ENCODE measurements at places on chromosomes 5 and 9.
A peak's percentile ranks its signal among the peaks of the same experiment; 100 is the strongest.

GRCh38 chr5:159244163-159244562, 18.9 kb upstream of the UBLCP1 start:
- DNase-seq, result no peak

DNA sequence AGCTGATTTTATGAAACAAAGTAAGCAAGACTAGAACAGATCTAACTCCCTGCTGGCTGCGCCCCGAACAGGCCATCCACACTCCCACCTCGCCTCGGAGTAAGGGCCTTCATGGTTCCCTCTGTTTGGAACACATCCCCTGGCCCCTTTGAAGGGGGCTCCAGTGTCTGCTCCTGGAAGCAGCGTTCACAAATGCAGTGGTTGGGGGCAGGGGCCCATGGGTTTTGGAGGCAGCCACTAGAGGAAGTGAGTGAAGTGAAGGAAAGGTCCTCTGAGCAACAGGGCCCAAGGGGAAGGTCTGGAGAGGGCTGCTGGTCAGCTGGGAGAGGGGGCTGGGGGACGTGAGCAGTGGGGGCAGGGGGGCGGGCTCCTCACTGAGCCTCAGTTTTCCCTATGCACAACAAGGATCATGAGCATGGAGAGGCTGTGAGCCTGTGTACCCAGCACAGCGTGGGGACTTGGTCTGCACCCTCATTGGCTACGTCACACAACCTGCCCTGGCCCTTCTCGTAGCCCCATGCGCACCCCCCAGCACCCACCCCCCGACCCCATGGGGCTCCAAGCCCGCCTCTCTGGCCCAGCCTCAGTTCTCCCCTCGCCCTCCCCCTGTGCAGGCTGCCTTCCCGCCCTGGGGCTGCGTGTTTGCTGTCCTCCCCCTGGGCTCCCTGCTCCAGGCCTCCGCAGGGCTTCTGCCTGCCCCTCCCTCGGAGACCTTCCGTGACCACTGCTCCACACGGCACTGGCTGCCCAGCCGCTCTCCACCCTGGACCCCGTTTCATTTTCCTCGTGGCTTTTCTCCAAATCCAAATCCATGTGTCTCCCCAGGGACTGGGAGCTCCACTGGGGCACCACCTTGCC, 39.5 kb downstream of the RASGEF1C start:
- no peak for DNase-seq

GRCh38 chr5:10615693-10616092, 51.8 kb downstream of the ANKRD33B start:
- DNase-seq, result no peak

- no peak for DNase-seq
Measured at GRCh38 chr9:127179633-127180441, 57.4 kb upstream of the ANGPTL2 start.

- no peak for DNase-seq
Measured at GRCh38 chr5:110070836-110071235, 381.1 kb downstream of the MAN2A1 start.

DNA sequence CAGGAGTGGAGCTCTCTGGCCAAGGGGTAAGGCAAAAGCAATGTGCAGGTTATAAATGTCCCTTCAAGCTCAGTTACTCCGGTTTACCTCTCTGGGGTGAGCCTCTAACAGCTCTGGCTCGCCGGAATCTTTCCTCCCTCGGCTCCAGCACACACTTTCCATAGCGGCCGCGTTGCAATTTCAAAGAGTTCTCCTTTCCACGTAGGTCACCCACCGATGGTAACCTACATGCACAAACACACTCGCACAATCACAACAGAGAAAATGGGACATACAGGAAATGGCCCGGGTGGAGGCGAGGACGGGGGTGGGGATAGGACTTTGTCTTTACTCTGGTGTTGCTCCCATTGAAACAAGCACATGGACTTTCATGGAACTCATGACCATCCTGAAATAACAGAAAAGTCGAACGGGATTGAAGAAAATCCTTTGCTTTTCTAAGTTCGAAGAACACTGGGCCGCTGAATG, 1.2 kb downstream of the LHFPL2 start:
- DNase-seq, result peak; percentile 49

DNA sequence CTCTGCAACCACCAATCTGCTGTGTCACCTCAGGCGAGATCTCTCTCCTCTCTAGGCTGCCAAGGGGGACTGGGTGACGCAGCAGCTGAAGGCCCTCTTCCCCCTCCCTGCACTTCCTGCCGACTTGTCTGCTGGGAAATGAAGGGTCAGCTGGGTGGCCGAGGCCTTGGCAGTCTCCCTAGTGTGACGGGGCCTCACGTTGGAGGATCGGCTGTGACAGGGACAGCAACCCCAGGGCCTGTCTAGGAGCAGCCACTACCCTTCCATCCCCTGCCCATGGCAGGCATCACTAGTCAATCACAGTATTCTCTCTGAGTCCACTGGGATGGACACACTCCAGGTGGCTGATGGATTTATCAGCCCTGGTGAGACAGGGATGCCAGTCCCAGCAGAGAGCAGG, 107.3 kb upstream of the SARDH start:
- peak; percentile 64 for DNase-seq

- DNase-seq, result peak; percentile 67
Measured at GRCh38 chr9:35679766-35680330, 6.1 kb downstream of the CA9 start.

DNA sequence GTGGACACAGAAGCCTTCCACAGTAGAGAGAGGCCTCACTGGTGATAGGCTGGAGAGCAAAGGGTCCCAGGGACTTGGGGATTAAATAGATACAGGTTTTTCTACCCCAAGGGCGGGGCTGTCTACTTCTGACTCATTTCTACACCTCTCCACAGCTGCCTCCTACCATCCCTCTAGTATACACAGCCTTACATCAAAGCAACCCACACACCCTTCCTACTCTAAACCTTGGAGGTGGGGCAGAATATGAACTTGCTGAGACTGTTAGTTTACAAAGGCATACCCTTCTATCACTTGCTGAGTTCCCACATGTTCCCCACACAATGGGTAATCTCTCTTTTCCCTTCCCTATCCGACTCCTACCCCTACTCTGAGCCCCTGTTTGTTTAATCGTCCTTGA, 19.9 kb upstream of the PCA3 start:
- DNase-seq, result no peak

- DNase-seq, result no peak
Measured at GRCh38 chr5:171442287-171443042, 23.0 kb downstream of the FGF18 start.

DNA sequence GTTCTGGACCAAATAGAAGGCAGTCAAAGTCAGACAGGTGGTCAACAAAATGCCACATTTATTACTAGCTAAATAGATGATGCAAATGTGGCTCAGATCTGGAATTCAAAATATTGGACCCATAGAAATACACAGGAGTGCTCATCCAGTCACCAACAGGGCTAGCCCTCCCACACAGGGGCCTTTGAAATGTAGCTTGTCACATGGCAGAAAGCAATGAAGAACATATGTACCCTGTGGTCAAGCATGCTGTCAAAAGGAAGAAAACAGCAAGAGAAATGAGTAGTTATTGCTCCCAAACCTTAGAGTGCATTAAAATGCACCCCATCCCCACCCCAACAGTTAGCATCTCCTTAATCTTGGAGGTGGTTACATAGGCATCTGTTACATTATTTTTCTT, 20.9 kb upstream of the CCDC112 start:
- no peak for DNase-seq

GRCh38 chr5:179333796-179334761, 11.2 kb downstream of the ADAMTS2 start:
- no peak for DNase-seq

DNA sequence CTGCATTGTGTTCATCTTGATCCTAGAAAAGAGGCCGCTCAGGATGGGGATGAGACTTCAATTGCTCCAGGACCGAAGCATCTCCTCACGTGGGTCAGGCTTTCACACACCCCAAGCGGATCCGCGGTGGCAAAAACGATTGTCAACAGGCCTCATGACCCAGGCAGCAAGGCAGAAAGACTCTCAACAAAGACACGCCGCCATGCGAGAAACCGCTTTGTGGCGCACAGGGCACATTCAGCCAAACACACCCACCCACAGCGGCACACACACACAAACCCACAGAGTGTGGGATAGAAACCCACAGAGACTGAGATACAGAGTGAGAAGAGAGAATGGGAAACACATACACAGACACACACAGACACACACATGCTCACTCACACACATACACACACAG, 483.4 kb downstream of the SPATA31A7 start:
- no peak for DNase-seq

DNA sequence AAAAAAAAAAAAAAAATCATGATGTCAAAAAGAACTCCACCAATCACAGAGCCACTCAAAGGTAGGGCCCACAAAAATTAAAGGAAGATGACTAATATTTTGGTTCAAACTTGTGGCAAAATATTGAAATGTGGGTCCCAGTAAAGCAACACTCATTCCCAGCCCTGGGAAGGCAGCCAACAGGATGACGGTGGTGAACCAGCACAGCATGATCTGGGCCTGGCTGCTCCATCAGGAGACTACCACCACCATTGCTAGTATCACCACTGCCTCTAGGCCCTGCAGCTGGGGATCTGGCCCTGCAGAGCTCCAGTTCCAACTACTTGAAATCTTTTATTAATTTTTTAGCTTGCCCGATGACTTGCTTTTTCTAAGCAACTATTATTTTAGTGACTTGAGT, 206.8 kb upstream of the ITGA1 start:
- DNase-seq, result peak; percentile 76

DNA sequence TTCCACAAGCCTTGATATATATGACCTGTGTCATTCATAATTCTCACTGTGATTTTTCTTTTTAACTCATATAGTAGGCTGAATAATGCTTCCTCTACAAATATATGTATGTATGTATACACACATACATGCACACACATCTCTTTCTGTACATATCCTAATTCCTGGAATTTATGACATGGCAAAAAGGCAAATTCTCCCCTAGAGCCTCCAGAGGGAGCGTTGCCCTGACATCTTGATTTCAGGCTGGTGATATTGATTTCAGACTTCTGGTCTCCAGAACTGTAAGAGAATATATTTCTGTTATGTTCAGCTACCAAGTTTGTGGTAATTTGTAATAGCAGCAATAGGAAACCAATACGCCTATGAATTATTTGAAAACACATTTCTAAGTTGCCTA, 166.6 kb upstream of the GAS1 start:
- no peak for DNase-seq

DNA sequence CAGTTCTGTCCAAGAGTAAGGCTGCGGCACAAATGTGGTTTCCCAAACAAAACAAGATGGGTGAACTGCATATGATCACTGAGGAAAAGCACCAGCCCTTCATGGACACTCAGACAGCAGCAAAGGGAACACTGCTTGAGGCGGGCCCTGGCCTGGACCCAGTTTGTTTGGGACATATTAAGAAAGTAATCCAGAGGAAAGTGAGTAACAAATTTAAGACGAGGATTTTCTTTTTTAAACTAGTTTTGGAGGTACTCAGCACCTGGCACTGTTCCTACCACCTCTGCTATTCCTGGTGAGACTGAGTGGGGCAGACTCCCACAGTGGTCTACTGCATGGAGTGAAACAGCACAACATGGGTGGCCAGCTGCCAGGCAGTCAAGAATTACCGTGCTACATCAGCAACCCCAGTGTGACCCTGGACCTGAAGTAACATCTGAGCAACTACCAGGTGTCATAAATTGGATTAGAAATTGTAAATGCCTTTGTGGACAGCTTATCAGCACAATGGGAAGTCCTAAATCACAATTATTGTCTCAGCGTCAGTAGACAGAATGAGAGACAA, 28.5 kb downstream of the P4HA2 start:
- DNase-seq, result no peak

DNA sequence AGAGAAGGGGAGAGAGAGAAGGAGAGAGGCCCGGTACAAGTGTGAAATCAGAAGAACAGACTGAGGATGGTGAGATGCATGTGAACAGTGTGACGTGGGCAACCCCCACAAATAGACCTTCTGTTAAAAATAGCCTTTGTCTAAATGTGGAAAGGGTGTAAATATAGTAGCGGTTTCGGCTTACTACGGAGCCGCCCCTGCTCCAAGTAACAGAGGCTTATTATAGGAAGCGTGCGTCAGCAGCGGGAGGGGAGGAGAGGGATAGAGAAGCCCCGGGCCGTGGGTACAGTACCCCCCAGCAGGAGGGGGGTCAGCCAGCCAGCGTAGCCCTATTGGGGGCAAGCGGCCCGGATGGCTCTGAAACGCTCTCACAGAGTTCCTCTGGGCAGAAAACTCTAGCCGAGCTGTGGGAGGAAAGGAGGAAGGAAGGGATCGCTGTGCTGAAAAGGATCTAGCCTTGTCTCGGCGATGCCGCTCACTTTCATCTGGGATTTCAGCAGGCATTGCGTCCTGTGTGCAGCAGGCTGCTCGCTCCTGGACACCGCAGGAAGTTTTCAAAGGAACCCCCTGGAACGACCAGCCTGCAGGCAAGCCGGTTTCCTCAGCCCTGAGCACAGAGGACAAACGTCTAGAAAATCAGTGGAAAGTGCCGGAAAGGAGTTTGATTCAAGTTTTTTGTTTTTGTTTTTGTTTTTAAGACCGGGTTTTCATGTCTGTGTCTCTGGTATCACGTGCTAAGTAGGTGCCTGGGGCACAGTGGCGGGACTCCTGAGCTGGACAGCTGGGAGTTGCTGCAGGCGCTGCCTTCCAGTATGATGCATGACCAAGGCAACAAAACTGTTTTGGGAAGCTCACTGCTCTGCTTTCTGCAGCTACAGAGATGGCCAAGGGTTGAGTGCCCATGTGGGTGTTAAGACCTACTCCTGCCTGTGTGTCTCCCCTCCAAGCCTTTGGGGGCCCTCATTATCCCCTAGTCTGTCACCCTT, 146.6 kb downstream of the SEC61B start:
- DNase-seq, result peak; percentile 95

DNA sequence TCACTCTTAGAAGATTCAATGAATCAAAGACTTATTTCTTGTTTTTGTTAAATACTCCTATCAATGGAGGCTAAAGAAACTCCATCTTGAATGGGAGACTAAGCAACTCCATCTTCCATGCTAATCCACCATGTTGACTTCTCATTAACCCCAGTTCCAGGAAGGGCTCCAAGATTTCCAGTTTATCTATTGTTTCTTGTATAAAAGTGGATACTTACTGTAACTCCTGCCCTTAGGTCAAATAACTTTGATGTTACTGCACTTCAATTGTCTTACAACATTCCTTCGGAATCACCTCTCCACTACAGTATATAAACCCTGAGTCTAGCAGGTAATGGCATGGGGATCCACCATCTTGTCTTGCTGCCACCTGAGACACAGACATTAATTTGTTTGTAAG, 63.0 kb downstream of the PUM3 start:
- peak; percentile 26 for DNase-seq

DNA sequence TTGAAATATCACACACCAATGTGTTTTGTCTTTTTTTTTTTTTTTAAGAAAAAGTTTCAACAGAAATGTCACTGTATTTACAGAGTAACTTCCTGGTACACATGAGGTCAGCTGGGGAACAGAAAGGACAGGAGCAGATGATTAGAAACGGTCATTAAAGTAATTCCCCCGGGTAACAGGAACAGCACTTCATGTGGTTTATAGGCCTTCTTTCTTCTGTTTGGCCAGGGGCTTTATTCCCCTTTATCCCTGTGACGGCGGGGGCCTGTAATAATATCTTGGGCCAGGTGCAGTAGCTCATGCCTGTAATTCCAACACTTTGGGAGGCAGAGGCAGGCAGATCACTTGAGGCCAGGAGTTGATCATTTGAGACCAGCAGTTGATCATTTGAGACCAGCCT, 30.5 kb upstream of the MSH3 start:
- no peak for DNase-seq

Measured in EH (cell line).